ENCODE measurements at places on chromosomes 3 and 15.

GRCh38 chr3:18544146-18544545, 119.0 kb upstream of the SATB1 start:
- no peak for DNase-seq

DNA sequence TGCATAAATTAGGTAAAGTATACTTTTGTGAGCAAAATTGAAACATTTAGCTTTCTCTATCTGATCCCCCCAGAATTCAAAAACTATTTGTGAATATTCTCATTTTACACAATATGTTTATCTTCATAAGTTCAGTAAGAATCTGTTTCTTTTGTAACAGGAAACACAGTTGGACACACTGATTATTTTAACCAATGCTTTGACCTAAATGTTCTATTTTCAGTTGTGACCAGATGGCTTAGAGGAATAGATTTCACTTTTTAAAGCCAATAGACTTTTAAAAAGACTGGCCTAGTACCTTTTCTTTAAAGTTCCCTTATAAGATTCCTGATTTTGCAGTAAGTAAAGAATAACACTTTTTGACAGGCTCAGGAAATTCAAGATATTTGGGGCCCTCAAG, 74.0 kb upstream of the STRIT1 start:
- peak; percentile 10 for DNase-seq

- DNase-seq = no peak
Measured at GRCh38 chr3:175957427-175957826, 1098.3 kb downstream of the NAALADL2 start.

DNA sequence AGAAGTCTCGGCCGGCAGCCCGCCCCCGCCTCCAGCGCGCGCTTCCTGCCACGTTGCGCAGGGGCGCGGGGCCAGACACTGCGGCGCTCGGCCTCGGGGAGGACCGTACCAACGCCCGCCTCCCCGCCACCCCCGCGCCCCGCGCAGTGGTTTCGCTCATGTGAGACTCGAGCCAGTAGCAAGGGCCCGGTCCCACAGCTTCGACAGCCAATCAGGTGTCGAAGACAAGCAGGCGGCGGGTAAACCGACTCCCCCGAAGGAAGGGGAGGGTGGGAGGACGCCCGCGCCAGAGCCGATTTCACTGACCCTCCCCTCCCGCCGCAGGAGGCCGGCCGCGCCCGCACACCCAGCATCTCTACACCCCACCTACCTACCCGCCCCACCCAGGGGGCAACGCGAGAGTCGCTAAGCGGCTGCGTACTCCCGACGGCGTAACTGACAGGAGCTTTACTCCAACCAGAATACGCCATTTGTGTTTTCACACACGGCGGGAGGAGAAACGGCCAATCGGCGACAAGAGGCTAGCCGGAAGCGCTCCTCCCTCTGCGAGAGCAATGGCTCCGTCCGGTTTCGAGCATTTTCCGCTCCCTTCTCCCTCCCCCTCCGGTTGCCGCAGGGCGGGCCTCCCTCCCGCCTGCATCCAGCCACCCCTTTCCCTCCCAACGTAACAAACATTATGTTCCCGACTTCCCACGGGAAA, 633 bp upstream of the SETD5 start:
- DNase-seq = peak; percentile 100

- DNase-seq = no peak
Measured at GRCh38 chr3:108164391-108164790, 57.8 kb downstream of the IFT57 start.

DNA sequence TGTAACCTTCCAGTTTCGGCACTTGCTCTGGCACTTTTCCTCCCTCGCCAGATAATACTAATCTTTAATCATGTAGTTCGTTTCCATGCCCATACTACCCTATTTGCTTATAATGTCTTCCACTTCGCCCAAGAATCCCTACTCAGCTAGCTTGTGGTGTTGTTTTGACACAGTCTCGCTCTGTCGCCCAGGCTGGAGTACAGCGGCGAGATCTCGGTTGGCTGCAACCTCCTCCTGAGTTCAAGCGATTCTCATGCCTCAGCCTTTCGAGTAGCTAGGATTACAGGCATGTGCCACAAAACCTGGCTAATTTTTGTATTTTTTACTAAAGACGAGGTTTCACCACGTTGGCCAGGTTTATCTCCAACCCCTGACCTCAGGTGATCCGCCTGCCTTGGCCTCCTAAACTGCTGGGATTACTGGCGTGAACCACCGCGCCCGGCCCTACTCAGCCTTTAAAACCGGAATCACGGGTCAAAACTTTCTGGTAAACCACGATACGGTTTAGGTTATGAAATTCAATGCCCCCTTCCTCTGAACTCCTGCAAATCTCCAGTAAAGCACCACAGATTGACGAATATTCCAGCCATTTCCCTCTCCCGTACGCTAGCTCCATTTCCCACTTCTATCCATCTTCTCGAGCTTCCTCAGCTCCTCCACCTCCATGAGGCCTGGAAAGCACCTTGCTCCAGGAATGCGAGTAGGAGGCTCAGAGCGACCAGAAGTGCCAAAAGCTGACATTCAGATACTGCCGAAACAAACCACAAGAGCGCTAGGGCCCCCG, 878 bp upstream of the RAD51 start:
- DNase-seq = peak; percentile 9

GRCh38 chr3:86914670-86915069, 76.3 kb downstream of the VGLL3 start:
- no peak for DNase-seq

- no peak for DNase-seq
Measured at GRCh38 chr3:142003291-142003690, 126.8 kb downstream of the ATP1B3 start.

DNA sequence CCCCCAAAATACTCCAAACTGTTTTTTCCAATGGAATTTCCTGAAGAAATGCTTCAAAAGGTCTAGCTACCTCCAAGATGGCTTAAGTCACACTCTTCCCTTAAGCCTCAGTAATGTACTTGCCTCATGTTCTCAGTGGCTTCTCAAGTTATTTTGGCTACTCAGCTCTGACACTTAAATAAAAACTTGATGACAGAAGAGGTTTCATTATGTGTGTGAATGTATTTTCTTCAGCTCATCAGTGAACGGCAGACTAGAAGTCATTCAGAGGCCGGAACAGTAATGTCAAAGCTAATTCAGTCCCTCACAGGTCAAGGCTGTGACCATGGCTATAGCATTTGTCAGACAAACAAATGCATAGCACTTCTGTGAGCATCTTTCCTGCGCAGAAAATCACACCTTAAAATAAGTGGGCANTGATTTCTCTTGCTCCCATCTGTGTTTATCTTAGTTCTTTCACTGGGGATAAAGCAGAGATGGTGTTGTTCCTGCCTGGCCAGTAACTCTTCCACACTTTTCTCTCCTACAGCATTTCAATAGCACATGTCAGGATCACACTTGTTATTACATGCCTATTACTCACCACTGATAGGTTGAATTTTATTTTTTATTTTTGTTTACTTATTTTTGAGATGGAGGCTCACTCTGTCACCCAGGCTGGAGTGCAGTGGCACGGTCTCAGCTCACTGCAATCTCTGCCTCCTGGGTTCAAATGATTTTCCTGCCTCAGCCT, 68.5 kb upstream of the PLCL2 start:
- no peak for DNase-seq

DNA sequence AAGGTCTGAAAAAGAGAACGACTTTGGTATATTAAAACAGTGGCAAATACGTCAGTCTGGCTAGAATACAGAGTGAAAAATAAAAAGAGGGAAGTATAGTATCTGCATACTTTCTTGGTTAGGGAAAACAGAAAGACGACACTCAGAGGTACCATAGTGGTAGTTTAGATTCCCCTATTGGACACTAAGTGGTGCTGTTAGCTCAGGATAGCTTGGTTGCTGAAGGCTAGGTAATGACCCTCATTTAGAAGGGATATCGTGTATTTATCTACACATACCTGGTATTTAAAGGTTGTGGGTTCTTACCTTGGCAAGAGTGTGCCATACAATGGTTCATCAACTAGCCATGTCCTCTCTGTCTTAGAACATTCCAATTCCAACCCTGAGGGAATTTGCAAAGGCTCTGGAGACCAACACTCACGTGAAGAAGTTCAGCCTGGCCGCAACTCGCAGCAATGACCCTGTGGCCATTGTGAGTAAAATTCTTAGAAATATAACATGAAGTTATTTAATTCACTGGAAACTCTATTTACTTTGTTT, 31.0 kb downstream of the TMOD2 start:
- DNase-seq = peak; percentile 24

- no peak for DNase-seq
Measured at GRCh38 chr15:64767203-64767602, 8.2 kb downstream of the RBPMS2 start.

DNA sequence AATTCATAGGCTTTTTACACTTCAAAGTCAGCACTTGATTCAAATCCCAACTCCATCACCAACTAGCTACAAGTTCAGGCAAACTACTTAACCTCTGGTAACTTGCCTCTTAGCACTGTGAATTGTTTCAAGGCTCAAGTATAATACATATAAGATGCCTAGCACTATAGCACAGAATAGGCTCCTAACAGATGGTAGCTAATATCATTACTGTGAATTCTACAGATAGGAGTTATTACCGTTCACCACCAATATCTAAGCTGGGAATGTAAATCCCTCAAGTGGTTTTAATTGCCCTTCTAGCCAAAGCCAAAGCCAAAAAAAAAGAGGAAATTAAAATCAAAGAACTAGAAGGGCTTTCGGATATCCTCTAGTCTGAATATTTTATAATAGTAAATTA, 15.4 kb downstream of the DLG1 start:
- no peak for DNase-seq

DNA sequence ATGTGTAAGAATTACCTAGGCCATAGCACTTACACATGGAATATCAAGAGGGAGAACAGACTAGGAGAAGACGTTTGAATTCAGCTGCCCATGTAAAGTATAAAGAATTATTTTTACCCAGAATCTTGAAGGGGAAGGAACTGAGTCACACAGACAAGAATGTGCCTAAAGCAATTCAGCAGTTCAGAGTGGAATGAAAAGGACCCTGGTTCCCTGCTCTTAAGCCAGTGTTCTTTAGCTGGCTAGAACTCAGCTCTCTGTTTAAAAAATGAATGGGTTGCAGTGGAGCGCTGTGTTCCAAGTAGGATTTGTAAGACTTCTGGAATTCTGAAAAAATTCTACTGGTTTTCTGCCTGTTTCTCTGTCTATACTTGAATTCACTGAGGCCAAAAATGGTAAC, 440.2 kb downstream of the LPP start:
- DNase-seq = peak; percentile 93

DNA sequence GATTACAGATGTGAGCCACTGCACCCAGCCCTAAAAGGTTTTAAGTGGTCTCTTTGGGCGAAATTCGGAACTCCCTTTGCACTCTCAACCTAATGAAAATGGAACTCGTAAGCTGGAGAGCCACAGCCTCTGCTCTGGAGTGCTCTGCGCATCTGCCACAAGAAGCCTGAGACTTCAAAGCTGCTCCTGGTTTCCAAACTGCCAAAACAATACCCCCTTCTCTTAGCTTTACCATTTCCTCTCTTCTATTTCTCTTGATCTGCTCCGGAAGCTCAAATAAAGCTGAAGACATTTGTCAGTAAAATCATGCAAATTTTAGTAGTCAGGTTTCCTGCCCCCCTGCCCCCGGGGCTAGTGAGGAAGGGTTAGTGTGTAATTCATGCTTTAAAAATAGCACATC, 312.7 kb downstream of the MFSD1 start:
- no peak for DNase-seq

- no peak for DNase-seq
Measured at GRCh38 chr3:37593796-37594195, 267.9 kb upstream of the CTDSPL start.

- no peak for DNase-seq
Measured at GRCh38 chr3:67486883-67487282, 167.5 kb downstream of the SUCLG2 start.

DNA sequence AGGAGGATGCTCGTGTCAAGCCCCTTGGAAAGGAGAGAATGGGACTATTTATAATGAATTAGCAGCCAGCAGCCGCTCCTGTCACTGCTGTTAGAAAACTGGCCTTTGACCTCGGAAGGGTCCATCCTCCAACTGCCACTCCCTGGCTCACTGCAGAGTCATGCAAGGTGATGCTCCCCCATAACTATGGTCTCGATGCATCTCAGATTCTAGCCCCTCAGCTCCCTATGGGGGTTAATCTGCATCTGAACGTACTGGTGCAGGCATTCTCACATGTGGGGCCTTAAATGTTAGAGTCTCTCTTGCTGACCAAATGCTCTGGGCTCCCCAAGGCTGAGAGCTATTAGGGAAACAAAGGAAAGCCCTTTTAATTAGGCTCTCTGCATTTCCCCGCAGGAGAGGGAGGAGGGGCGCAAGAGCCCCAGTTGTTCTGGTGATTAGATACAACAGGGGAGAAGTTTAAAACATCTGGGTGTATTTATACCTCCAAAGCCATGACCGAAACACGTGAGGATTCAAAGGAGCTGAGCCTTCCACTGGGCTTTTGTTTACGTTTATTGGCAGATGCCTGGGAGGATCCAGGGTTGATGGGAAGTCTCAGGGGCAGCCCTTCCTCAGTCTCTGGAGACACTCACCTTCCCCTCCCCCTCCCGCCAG, 182.5 kb downstream of the OPA1 start:
- no peak for DNase-seq

GRCh38 chr3:69560818-69561217, 174.9 kb upstream of the FRMD4B start:
- DNase-seq = no peak

DNA sequence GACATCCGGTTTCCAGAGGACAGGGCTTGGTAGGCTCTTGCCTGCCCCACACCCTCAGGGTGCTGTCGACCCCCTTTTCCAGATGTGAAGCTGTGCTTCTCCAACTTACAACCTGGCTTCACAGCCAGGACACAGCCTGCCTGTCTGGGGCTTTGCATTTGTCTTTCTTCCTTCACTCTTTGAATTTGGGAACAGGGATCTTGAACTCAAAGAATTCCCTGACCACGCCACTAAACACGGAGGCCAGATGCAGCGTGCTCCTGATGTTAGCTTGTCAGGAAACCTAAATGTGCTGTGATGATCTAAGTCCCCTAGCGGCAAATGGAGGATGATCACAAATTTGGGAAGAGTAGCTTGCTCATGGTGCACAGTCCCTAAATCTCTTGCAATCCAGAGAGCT, 244.8 kb upstream of the RGMA start:
- no peak for DNase-seq

- DNase-seq = peak; percentile 27
Measured at GRCh38 chr3:153513236-153513635, 351.2 kb downstream of the RAP2B start.

- peak; percentile 54 for DNase-seq
Measured at GRCh38 chr3:38960953-38961622, 90.7 kb downstream of the SCN11A start.

- no peak for DNase-seq
Measured at GRCh38 chr15:81049835-81050234, 49.1 kb downstream of the TLNRD1 start.

- DNase-seq = no peak
Measured at GRCh38 chr3:190706582-190706981, 155.9 kb downstream of the GMNC start.
